CD4-positive, alpha-beta T cell treated with Interleukin-21 for 1 hour (primary cell): ENCODE measurements at places on chromosomes 4 and X.
A peak's percentile ranks its signal among the peaks of the same experiment; 100 is the strongest.

DNA sequence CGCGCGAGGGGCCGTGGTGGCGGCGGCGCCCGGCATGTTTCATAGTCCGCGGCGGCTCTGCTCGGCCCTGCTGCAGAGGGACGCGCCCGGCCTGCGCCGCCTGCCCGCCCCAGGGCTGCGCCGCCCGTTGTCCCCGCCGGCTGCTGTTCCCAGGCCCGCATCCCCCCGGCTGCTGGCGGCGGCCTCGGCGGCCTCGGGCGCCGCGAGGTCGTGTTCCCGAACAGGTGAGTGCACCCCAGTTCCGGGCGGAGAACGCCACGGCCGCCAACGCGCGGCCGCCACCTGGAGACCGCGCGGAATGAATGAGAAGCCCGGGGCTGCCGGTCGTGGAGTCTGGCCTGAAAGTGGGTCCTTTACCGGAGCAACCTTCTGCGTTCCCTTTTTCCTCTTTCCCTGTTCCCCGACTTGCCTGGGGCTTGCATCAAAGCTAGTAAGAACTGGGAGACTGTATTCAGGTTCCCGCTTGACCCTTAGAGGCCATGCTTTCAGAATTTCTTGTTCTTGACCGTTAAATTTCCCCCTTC lies 429 bp downstream of the NOCT start:
- peak; percentile 45 for DNase-seq

GRCh38 chr4:76198411-76199237 lies 15.0 kb downstream of the SCARB2 start:
- peak; percentile 7 for DNase-seq

GRCh38 chr4:153257151-153257620 lies 52.9 kb downstream of the TRIM2 start:
- DNase-seq, result no peak

DNA sequence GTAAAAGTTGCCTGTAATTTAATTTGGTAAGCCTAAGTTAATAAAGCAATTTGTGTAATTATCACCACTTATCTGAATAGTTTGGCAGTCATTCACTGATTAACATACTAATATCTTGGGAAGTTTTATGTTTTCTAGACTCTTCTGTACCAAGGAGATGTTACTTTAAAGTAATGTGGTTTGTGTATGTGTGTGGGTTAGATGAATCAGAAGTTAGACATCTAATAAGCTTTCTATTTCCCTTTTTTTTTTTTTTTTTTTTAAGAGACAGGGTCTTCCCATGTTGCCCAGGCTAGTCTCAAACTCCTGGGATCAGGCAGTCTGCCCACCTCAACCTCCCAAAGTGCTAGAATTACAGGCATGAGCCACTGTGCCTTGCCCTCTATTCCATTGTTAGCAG lies 5.3 kb downstream of the SLAIN2 start:
- DNase-seq, result no peak

DNA sequence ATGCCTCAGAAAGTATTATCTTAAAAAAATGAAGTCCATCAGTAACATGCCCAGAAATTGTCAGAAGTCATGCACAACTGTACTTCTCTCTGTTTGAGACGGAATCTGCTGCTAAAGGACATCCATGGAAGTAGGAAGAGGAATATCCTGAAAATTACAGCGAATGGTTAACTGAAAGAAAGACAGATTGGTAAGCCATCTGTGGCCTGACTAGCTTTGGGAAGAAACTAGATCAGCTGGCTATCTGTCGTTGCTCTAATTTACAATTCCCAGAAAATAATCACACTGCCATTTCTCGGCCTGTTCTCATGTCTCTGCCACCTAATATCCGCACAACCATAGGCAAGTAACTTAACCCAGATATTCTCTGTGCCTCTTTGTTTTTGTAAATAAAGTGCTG lies 496.5 kb downstream of the PCDH19 start:
- DNase-seq, result no peak

DNA sequence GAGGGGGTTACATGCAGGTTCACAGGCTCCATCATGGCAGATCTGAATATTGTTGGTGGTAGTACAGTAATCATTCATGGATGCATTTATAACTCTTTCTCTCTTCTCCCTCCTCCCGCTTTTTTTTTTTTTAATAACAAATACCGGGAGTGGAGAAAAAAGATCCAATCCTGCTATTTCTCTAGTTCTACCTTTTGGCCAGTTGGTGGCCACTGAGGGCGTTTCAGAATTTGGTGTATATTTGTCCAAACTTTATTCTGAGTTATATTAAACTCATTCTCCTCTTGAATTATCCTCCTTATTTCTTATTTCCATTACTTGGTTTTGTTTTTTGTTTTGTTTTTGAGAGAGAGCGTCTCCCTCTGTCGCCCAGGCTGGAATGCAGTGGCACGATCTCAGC lies 74.8 kb downstream of the HMGB2 start:
- DNase-seq, result no peak

- DNase-seq, result no peak
Measured at GRCh38 chrX:139213241-139213709, 317.3 kb upstream of the F9 start.

- DNase-seq, result no peak
Measured at GRCh38 chr4:6692806-6693205, 872 bp upstream of the S100P start.
